ENCODE measurements at places on chromosomes 6 and 20.

- no peak for DNase-seq
Observed at GRCh38 chr6:39184906-39185580, 44.2 kb downstream of the KCNK5 start.

DNA sequence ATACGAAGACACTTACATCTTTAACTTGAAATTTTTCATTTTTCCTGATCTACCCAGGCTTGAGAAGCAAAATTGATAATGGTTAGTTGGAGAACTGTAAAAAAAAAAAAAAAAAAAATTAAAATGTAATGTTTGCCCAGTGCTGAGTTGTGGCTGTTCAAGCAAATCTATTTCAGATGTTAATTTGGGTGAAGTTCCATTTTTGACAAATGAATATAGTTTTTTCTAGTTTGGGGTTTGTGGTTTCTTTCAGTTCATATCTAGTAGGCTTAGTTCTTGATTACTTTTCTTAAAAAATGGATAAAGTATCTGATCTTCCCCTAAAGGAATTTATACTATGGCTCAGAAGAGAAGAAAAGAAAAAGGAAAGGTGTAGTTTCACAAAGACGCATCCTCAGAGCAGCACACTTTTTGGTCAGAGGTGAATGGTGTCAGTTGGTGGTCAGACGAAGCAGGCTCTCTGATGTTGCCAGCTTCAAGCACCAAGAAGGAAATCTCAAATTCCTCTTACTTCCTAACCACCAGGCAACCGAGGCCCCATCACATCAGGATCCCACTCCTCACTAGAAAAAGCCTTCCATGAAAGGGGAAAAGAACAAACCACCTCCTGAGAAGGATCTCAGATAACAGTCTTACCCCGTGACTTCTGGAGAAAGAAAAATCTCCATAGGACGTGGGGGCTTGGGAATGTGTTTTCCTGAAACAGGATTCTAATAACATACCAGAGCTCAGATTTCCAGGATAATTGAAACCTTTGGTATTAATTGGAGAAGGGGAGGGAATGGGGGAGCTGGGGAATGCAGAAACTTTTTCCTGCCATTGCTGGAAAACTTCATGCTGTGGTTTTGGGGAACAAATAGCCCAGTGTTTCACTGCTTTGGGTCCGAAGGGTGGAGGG lies 396.2 kb downstream of the CD83 start:
- no peak for DNase-seq

DNA sequence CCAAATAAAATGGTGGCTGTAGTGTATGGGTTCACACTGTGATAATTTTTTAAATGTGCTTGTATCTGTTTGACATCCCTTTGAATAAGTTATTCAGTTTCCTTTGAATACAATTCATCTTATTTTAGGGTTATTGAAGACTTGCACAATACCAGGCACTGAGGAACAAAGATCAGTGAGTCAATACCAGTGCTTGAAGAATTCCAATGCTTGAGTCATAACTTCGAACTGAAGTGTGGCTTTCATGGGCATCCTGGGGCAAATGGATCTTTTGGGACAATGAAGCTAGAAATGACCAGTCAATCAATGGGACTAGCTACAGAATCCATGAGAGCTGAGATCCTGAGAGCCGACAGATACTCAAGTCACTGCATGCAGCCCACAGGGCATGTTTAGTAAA lies 349.9 kb upstream of the FLRT3 start:
- no peak for DNase-seq

GRCh38 chr20:40782043-40782368 lies 93.0 kb upstream of the MAFB start:
- no peak for DNase-seq

GRCh38 chr6:20647585-20647984 lies 113.3 kb downstream of the CDKAL1 start:
- DNase-seq, result no peak

DNA sequence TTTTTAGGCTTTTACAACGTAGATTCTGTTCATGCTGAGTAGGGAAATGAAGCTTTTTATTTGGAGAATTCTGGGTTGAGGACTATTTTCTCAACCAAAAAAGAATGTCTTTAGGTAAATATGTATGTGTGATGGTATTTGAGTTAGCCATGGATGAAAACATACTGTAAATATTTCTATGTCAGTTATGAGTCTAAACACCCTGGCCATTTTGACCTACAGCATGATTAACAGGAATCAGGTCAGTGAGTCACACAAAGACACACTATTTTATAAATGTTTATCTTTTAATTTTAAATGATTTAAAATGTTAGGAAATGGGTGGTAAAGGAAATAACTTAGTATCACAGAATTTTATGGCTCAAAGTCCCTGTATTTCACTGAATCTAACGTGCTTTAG lies 851.7 kb upstream of the MAP3K7 start:
- no peak for DNase-seq

GRCh38 chr6:42961020-42961470 lies 491 bp downstream of the GNMT start:
- no peak for DNase-seq

GRCh38 chr6:85660181-85660611 lies 17.5 kb upstream of the SYNCRIP start:
- DNase-seq, result no peak

GRCh38 chr20:20440481-20440880 lies 72.6 kb downstream of the INSM1 start:
- no peak for DNase-seq

Data from activated CD8-positive, alpha-beta memory T cell treated with anti-CD3 and anti-CD28 coated beads for 48 hours (primary cell).